ENCODE measurements at places on chromosomes 16 and 17. TPM values are rescaled to one million over a fixed set of nuclear protein-coding genes. Genes with fewer than 3 reads are reported as not detected.

DNA sequence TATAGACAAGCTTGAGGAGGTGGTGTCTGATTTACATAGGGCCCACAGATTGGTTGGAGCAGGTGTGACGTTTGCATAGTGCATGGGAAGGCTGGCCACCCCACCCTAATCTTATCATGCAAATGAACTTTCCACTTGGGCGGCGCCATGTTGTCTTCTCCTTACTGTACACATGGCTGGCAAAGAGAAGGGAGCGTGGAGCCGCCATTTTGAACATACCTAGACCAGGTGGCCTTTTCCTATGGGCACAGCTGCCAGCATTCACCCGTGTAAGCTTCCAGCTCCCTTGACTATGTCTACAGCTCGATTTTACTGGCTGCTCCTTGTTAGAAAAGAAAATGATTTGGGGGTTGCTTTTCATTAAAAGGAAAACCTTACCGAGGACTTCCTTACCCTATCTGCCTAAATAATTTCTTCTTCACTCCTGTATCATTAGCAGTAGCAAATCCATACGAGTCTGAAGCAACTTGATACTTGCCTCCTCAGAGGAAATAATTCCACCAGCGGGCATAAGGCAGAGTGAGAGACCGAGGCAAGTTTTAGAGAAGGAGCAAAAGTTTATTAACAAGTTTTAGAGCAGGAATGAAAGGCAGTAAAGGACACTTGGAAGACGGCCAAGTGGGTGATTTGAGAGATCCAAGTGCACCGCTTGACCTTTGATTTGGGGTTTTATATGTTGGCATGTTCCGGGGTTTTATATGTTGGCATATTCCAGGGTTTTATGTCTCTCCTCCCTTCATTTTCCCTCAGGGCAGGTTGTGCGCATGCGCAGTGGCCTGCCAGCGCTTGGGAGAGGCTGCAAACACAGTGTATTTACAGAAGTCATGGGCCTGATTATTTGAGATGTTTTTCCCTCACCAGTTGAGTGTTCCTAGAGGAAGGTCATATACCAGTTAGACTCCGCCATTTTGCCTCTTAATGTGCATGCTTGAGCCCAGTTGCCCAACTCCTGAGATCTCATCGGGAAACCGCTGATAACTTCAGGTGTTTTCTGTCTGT, 65.7 kb downstream of the MARF1 start:
- H3K27ac ChIP-seq = no peak overlapping the region
- peaks cover 13% of the 10 kb centered on the region for H3K4me1 ChIP-seq
- H3K4me3 ChIP-seq = no peak overlapping the region
- peaks cover 8% of the 10 kb centered on the region for H3K36me3 ChIP-seq
- no peak for DNase-seq
- H3K27me3 ChIP-seq = no peaks in the 10 kb centered on the region

DNA sequence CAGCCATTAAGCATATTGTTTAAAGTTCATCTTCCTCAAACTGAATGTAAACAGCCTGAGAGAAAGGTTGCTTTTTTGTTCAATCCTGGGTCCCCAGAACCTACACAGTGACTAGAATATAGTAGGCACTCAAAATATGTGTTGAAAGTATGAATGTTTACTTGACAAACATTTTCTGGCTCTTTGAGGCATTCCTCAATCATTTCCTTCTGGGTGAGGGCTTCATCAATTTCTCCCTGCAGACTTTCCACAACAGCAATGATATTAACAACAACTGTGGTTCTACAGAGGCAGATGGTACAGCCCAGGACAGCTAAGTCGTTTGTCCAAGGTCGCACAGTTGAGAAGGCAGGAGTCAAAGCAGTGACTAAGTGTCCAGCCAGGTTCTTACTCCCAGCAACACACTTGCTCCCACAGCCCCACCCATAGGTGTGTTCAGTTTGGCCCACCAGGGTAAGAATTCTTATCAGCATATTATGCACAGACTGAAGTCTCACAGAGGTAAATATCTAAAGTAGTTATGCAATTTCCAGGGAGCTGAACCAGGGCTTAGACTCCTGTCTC, 61.1 kb downstream of the HS3ST3B1 start:
- no peak for DNase-seq
- no peak overlapping the region for H3K4me3 ChIP-seq
- no peaks in the 10 kb centered on the region for H3K36me3 ChIP-seq
- no peaks in the 10 kb centered on the region for H3K27me3 ChIP-seq
- no peak overlapping the region for H3K27ac ChIP-seq
- no peaks in the 10 kb centered on the region for H3K4me1 ChIP-seq

- DNase-seq = no peak
- no peak overlapping the region for H3K4me3 ChIP-seq
- peaks cover 29% of the 10 kb centered on the region for H3K36me3 ChIP-seq
- H3K27ac ChIP-seq = no peak overlapping the region
- H3K4me1 ChIP-seq = no peaks in the 10 kb centered on the region
These were observed 82.6 kb downstream of the CACNG1 start for GRCh38 chr17:67126983-67127382.

GRCh38 chr16:49789616-49790015, 66.3 kb downstream of the ZNF423 start:
- H3K36me3 ChIP-seq = no peaks in the 10 kb centered on the region
- no peaks in the 10 kb centered on the region for H3K4me1 ChIP-seq
- H3K27me3 ChIP-seq = no peaks in the 10 kb centered on the region
- H3K4me3 ChIP-seq = no peak overlapping the region
- no peak overlapping the region for H3K27ac ChIP-seq

GRCh38 chr17:59683283-59683682, 23.9 kb downstream of the PTRH2 start:
- H3K36me3 ChIP-seq = peaks cover 92% of the 10 kb centered on the region
- H3K27me3 ChIP-seq = no peaks in the 10 kb centered on the region
- no peak for DNase-seq
- no peak overlapping the region for H3K27ac ChIP-seq
- no peak overlapping the region for H3K4me3 ChIP-seq
- H3K4me1 ChIP-seq = peaks cover 15% of the 10 kb centered on the region

- no peaks in the 10 kb centered on the region for H3K27me3 ChIP-seq
- DNase-seq = no peak
- no peaks in the 10 kb centered on the region for H3K36me3 ChIP-seq
- no peak overlapping the region for H3K4me3 ChIP-seq
- peaks cover 18% of the 10 kb centered on the region for H3K4me1 ChIP-seq
These were observed 8.0 kb upstream of the AKTIP start for GRCh38 chr16:53511084-53511402.

DNA sequence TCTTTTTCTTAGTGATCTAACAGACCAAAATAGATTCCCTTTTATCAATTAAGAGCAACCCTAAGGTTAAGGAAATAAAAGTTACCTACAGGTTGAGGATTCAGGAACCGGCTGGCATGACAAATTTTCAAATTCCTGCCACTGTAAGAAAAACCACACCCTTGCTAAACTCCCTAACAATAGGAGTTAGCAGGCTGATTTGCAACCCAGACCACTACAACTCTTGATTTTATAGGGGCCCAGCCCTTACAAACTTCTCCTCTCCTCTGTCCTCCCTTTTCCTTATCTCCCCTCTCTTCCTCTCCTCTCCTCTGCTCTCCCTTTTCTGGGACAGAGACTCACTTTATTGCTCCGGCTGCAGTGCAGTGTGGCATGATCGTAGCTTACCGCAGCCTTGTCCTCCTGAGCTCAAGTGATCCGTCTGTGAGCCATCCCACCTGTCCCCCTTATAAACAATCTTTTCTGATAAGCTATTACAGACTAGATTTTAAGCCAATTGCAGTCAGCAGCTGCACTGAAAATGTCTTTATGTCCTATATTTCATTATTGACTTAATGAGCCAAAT, 418.9 kb downstream of the CDH8 start:
- no peak overlapping the region for H3K4me3 ChIP-seq
- H3K36me3 ChIP-seq = no peaks in the 10 kb centered on the region
- no peaks in the 10 kb centered on the region for H3K4me1 ChIP-seq
- DNase-seq = no peak
- H3K27ac ChIP-seq = no peak overlapping the region

DNA sequence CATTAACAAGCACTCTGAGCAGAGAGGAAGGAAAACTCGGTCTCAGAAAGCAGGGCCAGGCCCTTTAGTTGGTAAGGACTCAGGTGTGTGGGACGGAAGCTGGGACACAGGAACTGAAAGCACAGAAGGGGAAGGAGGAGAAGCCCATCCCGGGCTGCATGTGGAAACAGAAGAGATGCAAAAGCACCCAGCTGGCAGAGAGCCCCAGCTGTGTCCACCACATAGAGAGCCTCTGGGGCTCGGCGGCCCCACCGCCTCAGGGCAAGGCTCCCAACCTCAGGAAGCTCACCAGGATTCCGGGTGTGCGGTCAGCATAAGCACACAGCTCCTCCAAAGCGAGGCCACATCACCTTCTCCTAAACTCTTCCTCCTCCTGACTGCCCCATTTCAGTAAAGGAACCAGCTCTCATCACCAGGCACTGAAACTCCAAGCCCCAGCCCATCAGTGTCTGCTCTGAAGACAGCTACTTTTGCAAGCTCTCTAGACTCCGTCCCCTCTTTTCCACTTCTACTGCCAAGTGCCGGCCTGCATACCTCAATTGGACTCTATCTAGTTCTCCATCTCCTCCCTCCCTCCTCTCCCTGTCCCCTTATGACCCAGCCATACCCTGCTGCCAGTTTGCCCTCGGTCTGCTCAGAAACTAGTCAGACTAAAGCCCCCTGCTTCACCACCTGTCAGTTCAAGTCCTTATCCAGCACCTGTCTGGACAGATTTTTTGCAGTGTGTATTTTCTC, 6.0 kb downstream of the ST3GAL2 start:
- H3K4me3 ChIP-seq = no peak overlapping the region
- peak; percentile 32 for DNase-seq
- H3K27me3 ChIP-seq = no peaks in the 10 kb centered on the region
- peak overlapping the region; percentile 51 for H3K27ac ChIP-seq
- no peaks in the 10 kb centered on the region for H3K36me3 ChIP-seq
- H3K4me1 ChIP-seq = peaks cover 51% of the 10 kb centered on the region

GRCh38 chr17:64244165-64244564, 18.9 kb downstream of the TEX2 start:
- H3K4me3 ChIP-seq = no peak overlapping the region
- no peak for DNase-seq
- no peaks in the 10 kb centered on the region for H3K27me3 ChIP-seq
- H3K36me3 ChIP-seq = no peaks in the 10 kb centered on the region
- no peak overlapping the region for H3K27ac ChIP-seq
- peaks cover 48% of the 10 kb centered on the region for H3K4me1 ChIP-seq

GRCh38 chr16:68069511-68070248, 15.5 kb upstream of the NFATC3 start:
- H3K4me1 ChIP-seq = peaks cover 14% of the 10 kb centered on the region
- H3K27ac ChIP-seq = no peak overlapping the region
- H3K27me3 ChIP-seq = no peaks in the 10 kb centered on the region
- DNase-seq = no peak

GRCh38 chr17:28267720-28268609, 51.0 kb upstream of the TMEM97 start:
- H3K4me1 ChIP-seq = peaks cover 20% of the 10 kb centered on the region
- no peaks in the 10 kb centered on the region for H3K27me3 ChIP-seq
- no peaks in the 10 kb centered on the region for H3K36me3 ChIP-seq
- H3K4me3 ChIP-seq = no peak overlapping the region
- H3K27ac ChIP-seq = no peak overlapping the region
- no peak for DNase-seq

GRCh38 chr17:79915850-79916430, 76.7 kb upstream of the CBX4 start:
- no peaks in the 10 kb centered on the region for H3K4me1 ChIP-seq
- no peak overlapping the region for H3K27ac ChIP-seq
- peak; percentile 55 for DNase-seq
- no peak overlapping the region for H3K4me3 ChIP-seq

DNA sequence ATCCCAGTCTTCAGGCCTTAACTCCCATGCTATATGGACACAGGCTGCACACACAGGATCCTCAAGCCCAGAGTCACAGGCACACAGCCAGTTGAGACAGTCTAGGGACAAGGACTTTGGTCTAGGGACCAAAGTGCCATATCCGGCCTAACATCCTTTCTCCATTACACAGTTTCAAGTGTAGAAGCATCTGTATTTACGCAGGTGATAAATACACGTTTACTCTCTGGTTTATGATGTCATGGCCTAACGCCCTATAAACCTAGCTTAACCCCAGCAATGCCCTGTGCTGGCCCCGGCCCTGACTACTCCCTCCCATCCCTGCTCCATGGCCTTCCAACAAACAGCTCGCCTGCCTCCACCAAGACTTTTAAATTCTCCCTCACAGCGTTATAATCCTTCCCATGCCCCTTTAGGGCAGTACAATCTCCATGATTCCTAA, 17.1 kb downstream of the CUEDC1 start:
- H3K4me1 ChIP-seq = peaks cover 29% of the 10 kb centered on the region
- H3K36me3 ChIP-seq = no peaks in the 10 kb centered on the region
- H3K4me3 ChIP-seq = no peak overlapping the region
- DNase-seq = no peak
- no peaks in the 10 kb centered on the region for H3K27me3 ChIP-seq

GRCh38 chr17:58956997-58957724, 149.5 kb downstream of the TRIM37 start:
- no peaks in the 10 kb centered on the region for H3K36me3 ChIP-seq
- H3K27ac ChIP-seq = no peak overlapping the region
- DNase-seq = peak; percentile 41
- peaks cover 11% of the 10 kb centered on the region for H3K4me1 ChIP-seq
- no peaks in the 10 kb centered on the region for H3K27me3 ChIP-seq
- no peak overlapping the region for H3K4me3 ChIP-seq

DNA sequence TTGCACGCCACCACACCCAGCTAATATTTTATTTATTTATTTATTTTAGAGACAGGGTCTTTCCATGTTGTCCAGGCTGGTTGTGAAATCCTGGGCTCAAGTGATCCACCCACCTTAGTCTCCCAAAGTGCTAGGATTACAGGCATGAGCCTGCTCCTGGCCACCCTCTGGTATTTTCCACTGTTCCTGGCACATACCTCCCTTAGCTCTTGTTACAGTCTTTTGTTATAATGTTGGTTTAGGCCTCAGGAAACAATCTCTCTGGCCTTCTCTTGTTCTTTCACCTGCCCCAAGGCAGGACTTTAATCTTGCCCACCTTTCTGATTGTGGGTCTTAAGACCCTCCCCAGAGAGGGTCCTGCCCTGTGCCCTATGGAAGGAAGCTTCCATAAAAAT, 3.6 kb upstream of the CYTH1 start:
- peaks cover 16% of the 10 kb centered on the region for H3K4me1 ChIP-seq
- H3K36me3 ChIP-seq = no peaks in the 10 kb centered on the region
- no peak overlapping the region for H3K4me3 ChIP-seq

GRCh38 chr17:27072885-27073284, 221.0 kb upstream of the WSB1 start:
- no peaks in the 10 kb centered on the region for H3K27me3 ChIP-seq
- no peak overlapping the region for H3K4me3 ChIP-seq
- H3K4me1 ChIP-seq = no peaks in the 10 kb centered on the region
- no peak overlapping the region for H3K27ac ChIP-seq
- DNase-seq = no peak

ZNF747 gene
- 15.7 TPM for total RNA-seq

P2RX1 gene
- not detected for total RNA-seq

CTRB1 gene
- total RNA-seq = not detected

EVI2A gene
- 0.89 TPM for total RNA-seq

RPL38 gene
- total RNA-seq = 176 TPM

ITGAD gene
- not detected for total RNA-seq

LGALS9B gene
- total RNA-seq = not detected

DHODH gene
- total RNA-seq = 2.2 TPM

CCL14 gene
- not detected for total RNA-seq

C17orf107 gene
- total RNA-seq = 8.8 TPM

PDILT gene
- total RNA-seq = not detected

CDYL2 gene
- total RNA-seq = 5.2 TPM

SCNN1G gene
- not detected for total RNA-seq

ENPP7 gene
- total RNA-seq = not detected

KCNJ12 gene
- 1.0 TPM for total RNA-seq

IRX3 gene
- 9.2 TPM for total RNA-seq

ITGB3 gene
- 7.2 TPM for total RNA-seq

All from GM23248 (cell line).